ENCODE measurements at places on chromosomes 6 and 20.

- no peak for DNase-seq
These were observed 62.5 kb upstream of the TIAM2 start for GRCh38 chr6:154932515-154933027.

GRCh38 chr6:2739335-2739734, 11.4 kb downstream of the MYLK4 start:
- DNase-seq: no peak

GRCh38 chr6:21352131-21352530, 241.4 kb upstream of the SOX4 start:
- no peak for DNase-seq

- DNase-seq: no peak
These were observed 1.1 kb upstream of the RNGTT start for GRCh38 chr6:88964509-88964908.

DNA sequence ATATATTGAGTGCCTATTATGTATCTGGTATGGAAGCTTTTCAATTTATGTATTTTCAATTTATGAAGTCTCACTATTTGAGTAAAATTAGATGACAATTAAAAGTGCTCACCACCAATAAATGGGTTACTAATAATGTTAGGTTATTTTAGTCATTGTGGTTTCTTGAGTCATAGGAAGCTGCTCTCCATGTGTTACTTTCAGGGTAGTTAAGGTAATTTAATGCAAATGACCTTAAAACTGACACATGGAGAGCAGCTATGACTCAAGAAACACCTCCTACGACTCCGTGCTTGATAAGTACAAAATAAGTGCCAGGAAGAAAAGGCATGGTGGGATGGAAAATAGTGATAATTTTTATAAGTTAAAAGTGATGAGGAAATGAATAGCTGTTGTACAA, 16.5 kb upstream of the TINAG start:
- DNase-seq: no peak

- no peak for DNase-seq
These were observed 20.2 kb downstream of the KIF25 start for GRCh38 chr6:168017629-168018028.

DNA sequence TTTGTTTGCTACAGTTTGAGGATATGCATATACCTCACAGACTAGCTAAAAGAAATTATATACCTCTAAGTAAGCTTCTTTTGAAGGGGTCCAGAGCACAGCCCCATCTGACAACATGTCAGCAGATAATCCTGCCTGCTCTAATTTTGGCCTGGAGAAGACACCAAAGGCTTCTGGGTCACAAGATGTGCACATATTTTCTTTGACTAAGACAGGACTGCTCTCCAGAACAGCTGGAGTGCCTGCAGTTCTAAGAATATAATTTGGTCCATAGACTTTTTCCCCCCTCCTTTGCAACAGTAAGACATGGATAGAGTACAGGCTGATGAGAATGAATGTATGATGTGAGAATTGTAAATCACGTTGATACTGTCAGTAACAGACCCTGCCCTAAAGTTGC, 107.9 kb upstream of the KCNK16 start:
- no peak for DNase-seq

DNA sequence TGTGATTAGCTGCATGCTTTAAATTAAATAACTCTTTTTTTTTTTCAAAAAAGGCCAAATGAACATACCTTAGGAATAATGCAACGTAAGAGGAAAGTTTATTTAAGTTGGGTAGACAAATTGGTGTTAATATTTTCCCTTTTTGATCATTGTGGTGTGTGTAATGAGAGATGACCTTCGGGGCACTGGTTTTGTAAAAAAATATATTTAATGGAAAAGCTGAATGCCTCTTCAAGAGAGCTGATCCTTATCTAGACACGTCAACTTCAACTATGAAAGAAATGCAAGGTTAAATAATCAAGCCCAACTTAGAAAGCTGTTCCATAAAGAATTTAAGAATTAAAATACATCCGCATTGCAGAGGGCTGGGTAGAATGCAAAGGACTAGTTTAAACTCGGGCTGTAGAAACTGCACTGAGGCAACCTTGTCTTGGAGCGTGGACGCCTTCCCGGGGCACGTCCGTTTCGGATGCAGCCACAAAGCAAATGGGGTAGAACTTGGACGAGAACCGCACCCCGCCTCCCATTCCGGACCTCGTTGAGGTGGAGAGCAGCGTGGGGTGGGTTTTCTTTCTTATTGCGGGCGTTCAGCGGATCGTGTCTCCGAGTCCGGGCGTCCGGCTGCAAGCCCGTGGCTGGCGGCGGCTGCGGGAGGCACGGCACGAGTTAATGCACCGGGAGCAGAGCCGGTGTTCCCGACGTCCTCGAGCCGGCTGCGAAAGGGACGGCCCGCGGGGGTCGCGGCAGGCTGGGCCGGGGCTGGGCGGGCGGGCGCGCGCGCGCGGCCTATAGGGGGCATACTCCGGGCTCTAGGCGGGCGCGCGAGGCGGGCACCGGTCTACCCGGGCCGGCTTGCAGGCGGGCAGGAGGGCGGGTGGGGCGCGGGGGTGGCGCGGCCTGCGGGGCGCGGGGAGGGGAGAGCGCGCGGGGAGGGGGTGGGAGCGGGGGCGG, 1.9 kb downstream of the JARID2 start:
- DNase-seq: no peak

DNA sequence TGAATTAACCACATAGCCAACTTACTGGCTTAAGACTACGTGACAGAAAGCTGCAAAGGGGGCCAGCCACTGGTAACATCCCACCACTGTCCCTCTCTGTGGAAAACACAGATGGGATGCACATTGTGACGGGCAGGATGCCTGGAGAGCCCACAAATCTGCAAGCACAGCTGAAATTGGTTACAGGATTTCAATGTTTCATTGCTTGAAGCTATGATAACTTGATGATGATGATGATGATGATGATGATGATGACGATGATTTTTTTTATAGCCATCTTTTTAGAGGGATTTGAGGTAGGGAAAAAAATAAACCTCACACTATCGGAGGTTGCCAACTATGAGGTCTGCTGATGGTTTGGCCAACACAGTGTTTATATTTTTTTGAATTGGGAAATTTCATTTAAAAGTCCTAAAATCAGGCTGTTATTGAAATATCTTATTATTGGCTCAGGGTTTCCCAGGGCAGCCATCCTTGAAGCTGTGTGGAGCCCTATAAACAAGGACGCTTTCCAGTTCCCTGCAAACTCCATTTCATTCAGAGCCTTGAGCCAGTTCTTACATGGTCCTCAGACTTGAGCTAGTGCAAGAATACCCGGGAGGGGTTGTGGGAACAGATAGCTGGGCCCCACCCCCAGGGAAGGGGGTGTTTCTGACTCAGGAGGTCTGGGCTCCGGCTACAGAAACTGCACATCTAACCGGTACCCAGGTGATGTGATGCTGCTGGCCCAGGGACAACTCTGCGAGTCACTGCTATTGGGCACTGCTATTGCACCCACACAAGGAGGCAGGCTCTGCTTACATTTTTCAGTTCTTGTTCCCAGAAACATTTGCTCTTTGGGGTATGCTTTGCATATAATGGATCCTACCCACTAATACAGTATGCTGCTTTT, 27.1 kb downstream of the BCAS1 start:
- DNase-seq: no peak

DNA sequence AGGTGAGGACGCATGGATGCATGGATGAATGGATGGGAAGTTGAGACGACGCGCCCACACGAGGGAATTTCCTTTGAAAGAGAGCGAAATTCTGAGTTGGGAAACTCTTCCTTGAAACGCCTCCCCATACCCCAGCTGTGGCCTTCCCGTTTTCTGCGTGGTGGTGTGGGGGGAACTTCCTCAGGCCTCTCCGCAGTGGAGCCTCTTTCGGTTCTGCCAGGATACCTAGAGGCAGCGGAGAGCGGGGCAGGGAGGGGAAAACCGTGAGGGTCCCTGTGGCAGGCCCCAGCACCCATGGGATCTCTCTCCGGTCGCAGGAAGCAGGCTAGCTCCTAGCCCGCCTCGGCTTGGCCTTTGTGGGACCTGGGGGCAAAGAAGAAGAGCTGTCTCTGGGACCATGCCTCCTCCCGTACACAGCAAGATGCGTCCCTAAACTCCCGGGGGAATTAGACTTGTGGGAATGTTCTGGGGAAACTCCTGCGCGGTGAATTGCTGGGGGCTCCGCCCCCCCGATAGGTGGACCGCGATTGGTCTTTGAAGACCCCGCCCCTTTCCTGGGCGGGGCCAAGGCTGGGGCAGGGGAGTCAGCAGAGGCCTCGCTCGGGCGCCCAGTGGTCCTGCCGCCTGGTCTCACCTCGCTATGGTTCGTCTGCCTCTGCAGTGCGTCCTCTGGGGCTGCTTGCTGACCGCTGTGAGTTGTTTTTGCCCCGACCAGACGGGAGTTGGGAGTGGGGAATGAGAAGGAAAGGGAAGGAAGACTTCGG, at the start of gene CD40:
TSS of gene CD40 (plus strand) at position 611 of the 764 bp plus-strand sequence. CDS start at position 641, 30 bp downstream.
- DNase-seq: no peak

GRCh38 chr6:18795726-18796125, 408.6 kb downstream of the RNF144B start:
- DNase-seq: no peak

- no peak for DNase-seq
These were observed 158.9 kb downstream of the TBXT start for GRCh38 chr6:166008441-166009369.

- DNase-seq: no peak
These were observed 33.2 kb upstream of the TFAP2A start for GRCh38 chr6:10448096-10448495.

DNA sequence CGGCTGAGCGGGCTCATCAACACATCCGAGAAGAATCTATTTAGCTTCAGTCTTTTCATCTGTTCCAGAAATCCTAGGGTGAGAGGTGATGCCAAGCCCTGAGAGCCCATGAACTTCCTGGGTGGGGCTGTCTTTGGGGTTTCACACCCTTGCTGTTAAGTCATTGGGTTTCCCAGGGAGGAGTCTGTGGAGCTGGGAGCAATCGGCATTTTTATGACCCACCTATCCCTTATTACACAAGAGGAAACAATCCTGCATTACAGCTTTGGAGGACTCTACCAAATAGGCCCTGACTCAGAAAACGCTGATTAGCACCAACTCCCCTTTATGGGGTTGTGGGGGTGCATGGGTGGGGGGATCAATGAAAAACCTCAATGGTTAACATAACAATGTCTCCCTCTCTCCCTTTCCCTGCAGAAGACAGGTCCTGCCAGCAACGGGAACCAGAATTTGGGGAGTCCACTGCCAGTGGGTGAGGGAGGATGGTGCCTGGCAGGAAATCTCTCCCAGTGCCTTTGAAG, 46.3 kb downstream of the EZR start:
- DNase-seq: no peak

GRCh38 chr6:162443101-162443500, 284.5 kb downstream of the PRKN start:
- no peak for DNase-seq

GRCh38 chr6:34278833-34279232, 30.0 kb upstream of the SMIM29 start:
- DNase-seq: no peak

- DNase-seq: no peak
These were observed 199.2 kb upstream of the MYLIP start for GRCh38 chr6:15929685-15930084.

DNA sequence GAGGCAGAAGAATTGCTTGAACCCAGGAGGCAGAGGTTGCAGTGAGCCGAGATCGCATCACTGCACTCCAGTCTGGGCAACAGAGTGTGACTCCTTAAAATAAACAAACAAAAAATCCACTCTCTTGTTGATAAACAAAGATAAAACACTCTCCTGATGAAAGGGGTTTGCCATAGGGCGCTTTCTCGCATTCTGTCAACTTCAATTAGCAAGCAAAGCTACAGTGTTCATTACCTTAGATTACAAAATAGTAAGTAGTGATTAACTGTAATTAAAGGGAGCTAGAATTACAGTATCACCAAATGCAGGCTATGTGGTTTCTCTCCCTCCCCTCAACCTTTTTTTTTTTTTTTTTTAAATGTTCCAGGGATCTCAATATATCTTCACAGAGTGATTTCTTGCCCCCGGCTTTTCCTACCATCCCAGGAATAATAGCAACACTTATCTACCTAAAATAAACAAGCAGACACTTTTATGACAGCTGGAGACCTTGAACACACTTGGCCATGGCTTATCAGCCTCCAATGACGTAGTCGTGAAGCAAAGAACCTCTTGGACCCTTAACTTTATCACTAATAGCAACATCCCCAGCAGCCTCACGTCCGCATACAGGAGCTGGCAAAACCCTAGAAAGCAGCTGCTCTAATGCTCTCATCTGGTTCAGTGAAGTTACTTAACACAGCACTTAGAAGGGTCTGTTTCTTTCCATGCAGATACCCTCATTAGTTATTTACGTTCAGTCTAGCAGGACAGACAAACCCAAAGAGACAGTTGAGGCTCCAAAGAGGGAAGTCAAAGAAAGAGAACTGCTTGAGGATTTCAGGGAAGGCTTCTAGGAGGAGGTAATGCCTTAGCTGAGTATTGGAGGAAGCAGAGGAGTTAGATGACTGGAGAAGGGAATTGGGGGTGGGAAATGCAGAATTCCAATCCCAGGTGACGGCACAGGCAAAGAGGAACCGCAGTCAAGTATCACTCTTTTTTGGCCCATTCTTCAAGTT, 37.9 kb upstream of the NEDD9 start:
- DNase-seq: no peak

- DNase-seq: no peak
These were observed 22.1 kb upstream of the ZNF318 start for GRCh38 chr6:43391440-43392031.

DNA sequence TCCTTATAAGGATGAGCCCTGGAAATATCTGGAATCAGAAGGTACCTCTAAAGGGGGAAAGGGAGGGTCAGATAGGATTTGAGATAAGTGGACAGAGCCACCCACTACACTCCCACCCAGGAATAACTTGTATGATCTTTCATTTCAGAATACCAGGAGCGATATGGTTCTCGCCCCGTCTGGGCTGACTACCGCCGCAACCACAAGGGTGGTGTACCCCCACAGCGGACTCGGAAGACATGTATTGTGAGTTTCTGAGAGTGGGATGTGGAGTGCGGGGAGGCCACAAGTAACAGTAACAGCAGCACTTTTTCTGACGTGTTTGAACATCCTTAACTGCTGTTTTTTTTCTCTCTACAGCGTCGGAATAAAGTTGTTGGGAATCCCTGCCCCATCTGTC, 1.9 kb downstream of the MRPS18B start:
- DNase-seq: no peak

DNA sequence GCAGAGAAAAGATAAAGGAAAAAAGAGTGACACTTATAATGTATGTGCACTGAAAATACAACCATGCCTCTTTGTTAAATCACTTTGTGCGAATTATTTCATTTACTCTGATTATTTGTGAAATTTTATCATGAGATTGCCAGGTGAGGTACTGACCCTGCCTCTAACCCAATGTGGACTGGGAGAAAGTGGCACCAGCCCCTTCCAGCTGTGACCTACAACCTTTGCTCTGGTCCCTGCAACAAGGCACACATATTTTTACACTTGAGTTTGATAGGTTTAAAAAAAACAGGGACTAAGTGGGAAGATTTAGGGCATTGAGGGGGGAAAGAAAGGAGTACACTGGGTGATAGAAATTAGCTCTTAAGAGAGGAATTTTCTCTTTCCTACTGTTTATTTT, 80.3 kb upstream of the ISM1 start:
- no peak for DNase-seq

All from NCI-H1436 treated with DMSO at 0.1 percent for 48 hours (cell line).